Peyer's patch (tissue), 4 donors: ENCODE measurements at places on chromosomes 4 and X. TPM values are rescaled to one million over a fixed set of nuclear protein-coding genes. Genes with fewer than 3 reads are reported as not detected.

- DNase-seq: no peak
- no peaks in the 10 kb centered on the region for H3K36me3 ChIP-seq
- no peak overlapping the region for H3K27ac ChIP-seq
- no peaks in the 10 kb centered on the region for H3K4me1 ChIP-seq
Measured at GRCh38 chrX:2299871-2300270, 200.9 kb downstream of the DHRSX start.

DNA sequence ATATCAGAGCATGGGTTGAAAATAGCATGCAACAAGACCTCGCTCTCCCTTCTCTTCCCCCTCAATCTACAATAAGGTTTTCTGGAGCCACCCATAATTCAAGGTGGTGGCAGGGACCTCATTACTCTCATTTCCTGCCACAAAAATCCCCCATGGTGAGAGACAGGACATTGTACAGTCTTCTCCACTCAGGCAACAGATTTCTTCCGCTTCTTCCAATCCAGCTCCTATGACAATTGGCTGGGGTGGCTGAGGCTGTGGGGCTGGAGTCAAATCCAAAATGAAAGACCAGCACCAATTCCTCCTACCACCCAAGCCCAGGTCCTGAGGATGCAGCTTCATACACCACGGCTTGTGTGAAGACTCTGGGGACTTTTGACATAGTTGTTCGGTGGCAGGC, 40.3 kb upstream of the NKRF start:
- H3K4me3 ChIP-seq: no peak overlapping the region
- DNase-seq: no peak
- no peaks in the 10 kb centered on the region for H3K27me3 ChIP-seq
- no peaks in the 10 kb centered on the region for H3K36me3 ChIP-seq
- no peaks in the 10 kb centered on the region for H3K4me1 ChIP-seq

DNA sequence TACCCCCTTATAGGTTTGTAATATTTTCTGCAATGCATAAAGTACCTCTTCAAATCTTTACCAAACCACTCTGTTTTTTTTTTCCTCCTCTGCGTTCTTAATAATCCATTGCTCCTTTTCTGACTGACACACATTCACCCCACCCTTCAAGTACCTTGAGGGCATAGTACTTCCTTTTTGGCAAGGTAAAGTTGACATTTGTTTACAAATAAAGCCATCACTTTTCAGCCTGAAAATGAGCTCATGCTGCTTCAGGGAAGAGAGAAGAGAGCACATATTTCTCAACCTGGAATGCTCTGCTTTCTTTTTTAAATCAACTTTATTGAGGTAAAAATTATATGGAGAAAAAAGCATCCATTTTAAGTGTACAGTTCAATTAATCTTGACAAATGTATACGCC, 113.9 kb downstream of the AGTR2 start:
- no peak overlapping the region for H3K27ac ChIP-seq
- H3K36me3 ChIP-seq: no peaks in the 10 kb centered on the region
- no peak for DNase-seq
- H3K4me1 ChIP-seq: no peaks in the 10 kb centered on the region
- no peaks in the 10 kb centered on the region for H3K27me3 ChIP-seq

DNA sequence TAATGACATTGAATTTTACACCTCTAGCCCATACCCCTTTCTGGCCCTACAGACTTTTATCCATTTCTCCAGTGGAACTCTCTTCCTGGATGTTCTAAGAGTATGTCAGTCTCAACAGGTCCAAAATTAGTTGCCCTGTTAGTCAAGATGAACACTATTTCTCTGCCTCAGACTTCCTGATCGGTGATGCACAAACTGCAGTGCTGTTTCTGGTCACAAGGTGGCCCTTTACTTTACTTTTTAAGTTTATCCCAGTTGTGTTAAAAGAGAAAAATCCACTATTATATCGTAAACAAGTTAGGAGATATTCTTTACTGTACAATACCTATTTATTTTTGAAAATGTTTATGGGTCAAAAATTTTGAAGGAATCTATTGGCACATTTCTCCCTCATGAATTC, 13.1 kb downstream of the TCEAL7 start:
- no peaks in the 10 kb centered on the region for H3K4me1 ChIP-seq
- no peaks in the 10 kb centered on the region for H3K27me3 ChIP-seq
- no peak overlapping the region for H3K4me3 ChIP-seq
- no peak for DNase-seq

GRCh38 chr4:5683566-5683965, 24.8 kb downstream of the EVC2 start:
- H3K4me3 ChIP-seq: no peak overlapping the region
- H3K27me3 ChIP-seq: no peaks in the 10 kb centered on the region
- no peaks in the 10 kb centered on the region for H3K4me1 ChIP-seq

DNA sequence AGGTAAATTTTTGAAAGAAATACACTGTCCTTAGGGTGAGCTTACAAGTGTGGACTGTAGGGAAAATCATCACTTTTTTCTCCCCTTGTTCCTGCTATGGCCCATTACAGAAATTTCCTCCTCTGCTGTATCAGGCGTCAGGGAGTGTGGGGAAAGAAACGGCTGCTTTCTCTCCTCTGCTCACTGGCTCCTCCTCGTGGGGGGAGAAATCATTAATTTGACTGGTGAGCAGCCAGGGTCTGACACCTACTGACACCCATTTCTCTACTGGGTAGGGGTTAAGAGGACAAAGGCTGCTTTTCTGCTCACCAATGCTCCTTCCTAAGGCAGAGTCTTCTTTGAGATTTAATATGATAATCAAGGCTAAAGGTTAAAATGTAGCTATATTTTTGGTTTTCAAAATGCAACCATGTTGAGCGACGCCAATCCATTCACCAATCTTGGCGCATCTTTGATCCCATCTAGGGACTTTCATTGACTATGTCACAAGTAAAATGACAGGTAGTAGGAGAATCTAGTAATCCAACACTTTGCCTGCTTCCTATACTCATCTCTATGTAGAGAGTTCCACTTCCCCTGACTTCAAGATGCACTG, 25.1 kb downstream of the SETD7 start:
- H3K4me3 ChIP-seq: no peak overlapping the region
- no peaks in the 10 kb centered on the region for H3K27me3 ChIP-seq
- H3K27ac ChIP-seq: no peak overlapping the region
- DNase-seq: no peak
- no peaks in the 10 kb centered on the region for H3K4me1 ChIP-seq
- H3K36me3 ChIP-seq: no peaks in the 10 kb centered on the region

DNA sequence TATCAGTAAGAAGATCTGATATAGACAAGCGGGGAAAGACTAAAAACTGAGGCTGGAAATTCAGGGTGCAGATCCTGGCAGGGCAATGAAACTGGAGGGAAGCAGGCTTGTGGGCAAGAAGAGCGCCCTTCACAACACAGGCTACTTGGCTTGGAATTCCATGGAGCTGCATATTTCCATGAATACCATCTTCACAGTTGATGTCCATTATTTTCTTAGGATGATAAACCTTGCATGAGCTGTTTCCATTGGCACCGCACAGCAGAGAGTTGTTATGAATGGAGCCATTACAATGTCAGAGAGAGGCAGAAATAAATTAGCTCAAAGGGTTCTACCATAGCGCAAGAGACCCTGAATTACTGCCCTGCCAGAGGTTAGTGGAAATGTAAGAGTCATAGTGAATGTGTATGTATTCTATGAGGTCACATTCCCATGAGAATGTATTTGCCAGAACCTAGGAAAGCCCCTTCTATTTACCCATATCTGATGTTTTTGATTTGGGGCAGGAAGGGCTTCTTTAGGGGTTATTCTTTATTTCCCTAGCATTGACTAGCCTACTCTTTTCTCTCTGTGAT, 215.6 kb downstream of the PALLD start:
- H3K4me1 ChIP-seq: no peaks in the 10 kb centered on the region
- H3K27me3 ChIP-seq: no peaks in the 10 kb centered on the region
- no peak for DNase-seq
- peak overlapping the region; percentile 48 for H3K27ac ChIP-seq
- no peaks in the 10 kb centered on the region for H3K36me3 ChIP-seq
- no peak overlapping the region for H3K4me3 ChIP-seq

GRCh38 chr4:1072830-1073446, 40.4 kb downstream of the RNF212 start:
- no peaks in the 10 kb centered on the region for H3K36me3 ChIP-seq
- peak; percentile 56 for DNase-seq
- H3K27me3 ChIP-seq: no peaks in the 10 kb centered on the region
- H3K27ac ChIP-seq: no peak overlapping the region

GRCh38 chrX:12419591-12419990, 281.3 kb downstream of the FRMPD4 start:
- no peak overlapping the region for H3K27ac ChIP-seq
- no peaks in the 10 kb centered on the region for H3K36me3 ChIP-seq
- no peak for DNase-seq
- no peak overlapping the region for H3K4me3 ChIP-seq
- no peaks in the 10 kb centered on the region for H3K4me1 ChIP-seq

- H3K27me3 ChIP-seq: no peaks in the 10 kb centered on the region
- H3K27ac ChIP-seq: no peak overlapping the region
- no peak for DNase-seq
- no peak overlapping the region for H3K4me3 ChIP-seq
- no peaks in the 10 kb centered on the region for H3K4me1 ChIP-seq
- no peaks in the 10 kb centered on the region for H3K36me3 ChIP-seq
Measured at GRCh38 chr4:87069037-87069742, 134.4 kb downstream of the AFF1 start.

DNA sequence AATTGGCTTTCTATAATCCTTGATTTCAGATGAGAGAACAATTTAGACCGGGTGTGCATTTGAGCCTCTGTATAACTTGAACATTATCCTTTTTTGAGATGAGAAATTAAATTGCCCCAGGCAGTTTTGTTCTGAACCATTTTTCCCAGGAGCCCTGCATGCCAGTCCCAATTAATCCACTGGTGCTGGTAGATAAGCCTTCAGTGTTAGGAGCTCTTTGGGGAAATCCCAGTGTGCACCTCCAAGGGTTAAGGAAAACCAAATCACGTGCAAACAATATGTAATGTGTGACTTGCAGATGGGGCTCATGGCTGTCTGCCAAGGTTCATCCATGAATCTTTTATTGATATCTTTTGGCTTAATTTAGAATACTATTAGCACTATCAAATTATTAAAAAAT, 43.2 kb downstream of the KIT start:
- DNase-seq: no peak
- no peak overlapping the region for H3K4me3 ChIP-seq
- H3K4me1 ChIP-seq: no peaks in the 10 kb centered on the region
- no peaks in the 10 kb centered on the region for H3K27me3 ChIP-seq
- H3K36me3 ChIP-seq: no peaks in the 10 kb centered on the region
- no peak overlapping the region for H3K27ac ChIP-seq

DNA sequence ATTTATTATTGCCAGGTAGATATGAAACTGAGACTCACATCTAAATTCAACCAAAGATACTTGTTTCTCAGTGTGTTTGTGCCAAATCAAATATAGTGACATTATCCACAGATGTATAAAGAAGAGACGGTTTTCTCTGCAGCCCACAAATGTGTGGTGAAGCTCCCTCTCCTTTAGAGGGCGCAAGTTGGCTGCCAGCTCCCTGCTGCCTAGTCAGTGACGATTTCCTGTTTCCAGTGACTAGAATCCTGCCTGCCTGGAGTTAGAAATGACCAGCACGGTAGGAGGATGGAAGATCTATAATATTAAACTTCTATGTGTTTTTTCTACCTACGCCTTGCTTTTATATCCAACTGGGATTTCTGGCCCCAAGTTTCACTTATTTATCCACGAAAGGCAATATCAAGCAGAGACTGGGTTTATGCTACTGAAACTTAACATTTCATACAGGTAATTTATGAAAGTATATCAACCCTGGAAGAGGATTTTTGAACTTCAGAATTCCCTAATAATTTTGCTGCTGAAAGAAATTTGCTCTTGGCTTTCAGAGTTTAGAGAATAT, 1793.7 kb upstream of the TENM3 start:
- no peaks in the 10 kb centered on the region for H3K27me3 ChIP-seq
- DNase-seq: no peak
- no peak overlapping the region for H3K27ac ChIP-seq
- H3K4me1 ChIP-seq: no peaks in the 10 kb centered on the region
- no peaks in the 10 kb centered on the region for H3K36me3 ChIP-seq

DNA sequence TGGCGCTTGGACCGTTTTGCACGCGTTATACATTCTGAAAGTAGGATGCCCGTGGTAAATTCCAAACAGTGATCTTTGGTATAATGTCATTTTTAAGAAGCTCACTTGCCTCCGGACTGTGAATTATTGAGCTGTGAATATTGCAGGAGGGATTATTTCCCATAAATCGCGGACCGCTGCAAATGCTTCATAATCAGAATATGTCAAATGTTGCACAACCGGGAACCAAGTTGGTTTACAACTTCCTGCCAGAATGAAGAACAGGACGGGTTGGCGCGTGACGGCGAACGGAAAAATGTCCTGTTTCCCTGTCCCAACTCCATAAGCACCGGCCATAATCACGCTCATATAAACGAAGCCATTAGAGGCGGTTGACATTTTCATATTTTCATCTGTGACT, 67.6 kb downstream of the SHOX start:
- no peak overlapping the region for H3K27ac ChIP-seq
- no peaks in the 10 kb centered on the region for H3K4me1 ChIP-seq
- no peak for DNase-seq
- H3K27me3 ChIP-seq: no peaks in the 10 kb centered on the region
- H3K36me3 ChIP-seq: no peaks in the 10 kb centered on the region

DNA sequence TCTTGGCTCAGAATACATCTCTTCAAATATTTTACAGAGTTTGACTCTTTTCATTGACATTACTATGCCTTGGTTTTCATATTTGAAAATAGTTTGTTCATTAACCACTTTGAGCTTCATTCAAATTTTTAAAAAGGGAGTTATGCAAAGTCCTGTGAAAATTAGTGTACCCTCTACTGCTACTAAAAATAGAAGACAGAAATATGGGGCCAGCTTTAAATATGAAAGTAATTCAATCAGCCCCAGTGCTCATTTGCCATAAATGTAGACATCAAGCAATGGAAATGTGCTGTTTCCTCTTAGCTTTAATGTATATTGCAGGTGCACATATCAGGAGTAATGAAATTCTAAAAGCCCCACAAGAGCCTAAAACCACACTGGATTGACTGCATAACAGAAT, 218.7 kb downstream of the SPATA18 start:
- no peaks in the 10 kb centered on the region for H3K4me1 ChIP-seq
- no peak overlapping the region for H3K27ac ChIP-seq
- H3K27me3 ChIP-seq: no peaks in the 10 kb centered on the region

SGMS2 gene
- 166 TPM for total RNA-seq

DNASE1L1 gene
- total RNA-seq: 39.7 TPM

LRP2BP gene
- total RNA-seq: not detected

CPXCR1 gene
- not detected for total RNA-seq

COL4A5 gene
- total RNA-seq: 6.6 TPM

SPANXC gene
- not detected for total RNA-seq

KLHL4 gene
- 0.53 TPM for total RNA-seq
